ENCODE measurements at places on chromosomes 11 and 22. TPM values are rescaled to one million over a fixed set of nuclear protein-coding genes. Genes with fewer than 3 reads are reported as not detected.

Gene ZW10
- total RNA-seq = 24.5 TPM

- no peak for DNase-seq
Observed at GRCh38 chr11:33892906-33893594, 1.2 kb upstream of the LMO2 start.

DNA sequence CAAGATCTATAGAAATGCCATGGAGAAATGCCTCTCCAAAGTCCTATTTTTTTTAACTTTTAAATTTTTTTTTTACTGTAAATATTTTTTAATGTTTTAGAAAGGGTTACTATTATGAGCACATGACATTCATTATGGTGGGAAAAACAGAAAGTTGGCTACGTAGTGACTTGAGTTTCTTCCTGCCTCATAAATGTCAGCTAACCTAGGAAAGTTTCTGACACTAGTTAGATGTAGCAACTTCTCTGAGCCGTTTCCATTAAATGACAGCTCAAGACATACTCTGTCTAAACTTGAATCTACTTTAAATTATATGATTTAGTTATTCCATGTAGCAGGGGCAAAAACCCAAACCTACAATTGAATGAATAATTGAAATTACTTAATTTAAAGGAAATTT is 18.4 kb upstream of the CTSC start:
- DNase-seq = no peak

GRCh38 chr11:75078233-75078632 is 18.4 kb downstream of the OR2AT4 start:
- peak; percentile 36 for DNase-seq

DNA sequence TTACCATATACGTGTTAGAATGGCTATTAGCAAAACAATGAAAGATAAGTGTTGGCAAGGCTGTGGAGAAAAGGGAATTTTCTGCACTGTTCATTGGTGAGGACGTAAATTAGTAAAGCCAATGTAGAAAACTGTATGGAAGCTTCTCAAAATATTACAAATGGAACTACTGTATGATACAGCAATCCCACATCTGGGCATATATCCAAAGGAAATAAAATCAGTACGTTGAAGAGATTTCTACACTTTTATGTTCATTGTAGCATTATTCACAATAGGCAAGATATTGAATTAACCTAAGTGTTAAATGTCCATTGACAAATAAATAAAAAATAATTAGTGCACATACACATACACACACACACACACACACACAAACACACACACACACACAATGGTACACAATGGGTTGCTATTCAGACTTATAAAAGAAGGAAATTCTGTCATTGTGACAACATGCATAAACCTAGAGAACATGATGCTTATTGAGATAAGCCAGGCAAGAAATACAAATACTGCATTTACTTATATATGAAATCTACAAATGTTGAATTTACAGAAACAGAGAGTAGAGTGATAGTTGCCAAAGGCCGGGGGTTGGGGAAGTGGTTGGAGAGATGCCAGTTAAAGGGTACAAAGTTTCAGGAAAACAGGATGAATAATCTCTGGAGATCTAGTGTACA is 565.8 kb upstream of the LRRC4C start:
- no peak for DNase-seq

- DNase-seq = no peak
Observed at GRCh38 chr11:57752954-57753353, 1.3 kb upstream of the BTBD18 start.

GRCh38 chr22:25762147-25762546 is 20.2 kb downstream of the MYO18B start:
- DNase-seq = no peak
